NCI-H226 (cell line): ENCODE measurements at places on chromosomes 12 and 14.

DNA sequence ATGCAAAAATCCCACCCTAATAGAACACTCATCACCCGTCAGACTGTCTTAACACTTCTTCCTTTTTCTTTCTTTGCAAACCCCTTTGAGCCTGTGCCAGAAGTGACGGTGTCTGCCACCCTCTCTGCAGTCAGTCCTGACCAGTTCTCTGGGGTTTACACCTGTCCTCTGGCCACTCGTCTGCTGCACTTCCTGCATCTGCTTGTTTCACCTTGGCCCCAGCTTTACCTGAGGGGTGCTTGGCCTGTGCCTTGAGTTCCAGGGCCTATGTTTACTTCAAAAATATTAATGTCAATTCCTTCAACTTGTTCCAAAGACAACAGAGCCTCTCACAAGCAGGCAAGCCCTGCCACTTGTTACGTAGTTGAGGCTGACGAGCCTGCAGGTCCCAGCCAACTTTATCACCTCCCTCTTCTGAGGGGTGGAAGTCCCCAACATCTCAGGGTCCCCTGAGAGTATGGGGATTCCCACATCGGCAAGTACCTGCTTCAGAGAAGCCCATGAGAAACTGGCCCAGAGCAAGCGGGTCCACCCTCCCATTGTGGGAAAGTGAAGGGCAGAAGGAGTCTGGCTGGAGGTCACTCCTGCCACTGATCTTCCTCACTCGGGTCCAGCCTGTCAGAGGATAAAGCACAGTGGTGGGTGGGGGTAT lies 205.4 kb downstream of the DAD1 start:
- DNase-seq = no peak

GRCh38 chr12:49903700-49904423 lies at the start of gene FAIM2:
Gene FAIM2 (minus strand): TSS chr12:49903900. CDS start chr12:49903792, 108 bp downstream.
- no peak for DNase-seq

GRCh38 chr12:13725049-13725448 lies 256.4 kb downstream of the GRIN2B start:
- no peak for DNase-seq

GRCh38 chr14:58712357-58712756 lies 74.6 kb downstream of the DACT1 start:
- DNase-seq = no peak

GRCh38 chr12:76878099-76878898 lies 520 bp downstream of the CSRP2 start:
- DNase-seq = no peak

GRCh38 chr12:116425256-116426193 lies 133.7 kb upstream of the MAP1LC3B2 start:
- DNase-seq = no peak

DNA sequence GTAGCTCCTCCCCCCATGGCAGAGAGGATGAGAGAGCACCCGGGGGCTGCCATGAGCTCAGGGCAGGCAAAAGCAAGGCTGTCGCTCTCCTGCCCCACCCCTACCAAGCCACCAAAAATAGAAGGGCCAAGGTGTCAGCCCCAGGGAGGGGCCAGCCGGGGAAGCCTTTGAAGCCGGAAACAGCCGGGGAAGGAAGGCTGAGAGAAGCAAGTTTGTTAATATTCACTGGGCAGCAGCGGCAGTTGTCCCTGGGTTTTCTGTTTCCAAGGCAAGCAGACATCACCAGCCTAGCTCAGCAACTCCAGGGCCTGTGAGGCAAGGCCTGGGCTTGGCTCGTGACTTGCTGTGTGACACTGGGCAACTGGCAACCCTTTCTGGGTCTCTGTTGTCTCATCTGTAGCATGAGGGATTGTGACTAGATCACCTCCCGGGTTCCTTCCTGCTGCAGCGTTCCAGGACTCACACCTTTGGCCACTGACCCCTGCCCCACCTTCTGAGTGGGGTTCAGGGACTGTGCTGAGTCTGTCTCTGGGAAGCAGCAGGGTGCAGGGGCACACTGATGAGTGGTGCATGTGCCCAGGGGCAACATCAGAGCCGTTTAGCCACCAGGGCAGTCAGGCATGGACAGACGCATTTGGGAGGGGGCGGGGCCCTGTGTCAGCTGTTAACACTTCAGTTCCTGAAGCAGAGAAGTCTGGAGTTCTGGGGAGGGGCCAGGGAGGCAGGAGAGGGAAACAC lies 24.3 kb downstream of the SYNDIG1L start:
- DNase-seq = no peak

DNA sequence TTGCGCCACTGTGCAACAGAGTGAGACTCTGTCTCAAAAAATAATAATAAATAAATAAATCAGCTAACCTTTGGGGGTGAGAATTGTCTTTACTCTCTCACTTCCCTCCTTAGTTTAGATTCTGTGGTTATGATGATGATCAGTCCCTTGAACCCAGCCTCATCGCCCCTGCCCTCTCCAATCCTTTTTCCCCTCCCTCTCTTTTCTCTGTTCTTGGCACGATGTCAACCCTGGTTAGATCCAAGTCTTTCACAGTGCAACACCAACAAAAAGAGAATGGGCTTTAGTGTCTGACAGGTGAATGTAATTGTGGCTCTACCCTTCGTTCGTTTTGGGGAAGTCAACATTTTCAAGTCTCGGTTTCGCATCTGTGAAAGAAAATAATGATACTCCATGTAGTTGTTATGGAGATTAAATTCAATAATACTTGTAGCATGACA lies 59.0 kb downstream of the NTN4 start:
- DNase-seq = no peak

- DNase-seq = no peak
Observed at GRCh38 chr12:44618946-44619345, 257.2 kb downstream of the NELL2 start.

- no peak for DNase-seq
Observed at GRCh38 chr14:22384974-22385526, 204.0 kb downstream of the DAD1 start.

GRCh38 chr12:89703768-89704167 lies 4.9 kb downstream of the ATP2B1 start:
- peak; percentile 65 for DNase-seq

DNA sequence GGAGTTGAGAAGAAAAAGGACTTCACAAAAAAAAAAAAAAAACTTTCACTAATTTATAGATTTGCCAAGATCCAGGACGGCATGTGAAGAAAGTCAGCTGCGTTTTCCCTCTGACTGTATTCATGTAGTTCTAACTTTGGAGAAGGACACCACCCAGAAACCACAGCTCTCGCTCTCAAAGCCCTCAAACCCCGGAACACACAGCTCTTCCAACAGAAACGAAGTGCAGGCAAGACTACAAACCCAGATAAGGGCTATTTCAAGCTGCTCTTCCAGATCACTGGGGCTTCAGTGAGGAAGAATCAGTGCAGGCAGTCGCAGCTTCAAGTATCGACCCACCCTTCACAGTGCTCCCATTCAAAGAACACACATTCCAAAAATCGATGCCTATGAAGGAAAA lies 13.2 kb downstream of the KCNH5 start:
- DNase-seq = no peak

- DNase-seq = no peak
Observed at GRCh38 chr12:95151821-95152220, 65.4 kb downstream of the FGD6 start.

GRCh38 chr14:58243790-58244555 lies 670 bp upstream of the PSMA3 start:
- DNase-seq = no peak

DNA sequence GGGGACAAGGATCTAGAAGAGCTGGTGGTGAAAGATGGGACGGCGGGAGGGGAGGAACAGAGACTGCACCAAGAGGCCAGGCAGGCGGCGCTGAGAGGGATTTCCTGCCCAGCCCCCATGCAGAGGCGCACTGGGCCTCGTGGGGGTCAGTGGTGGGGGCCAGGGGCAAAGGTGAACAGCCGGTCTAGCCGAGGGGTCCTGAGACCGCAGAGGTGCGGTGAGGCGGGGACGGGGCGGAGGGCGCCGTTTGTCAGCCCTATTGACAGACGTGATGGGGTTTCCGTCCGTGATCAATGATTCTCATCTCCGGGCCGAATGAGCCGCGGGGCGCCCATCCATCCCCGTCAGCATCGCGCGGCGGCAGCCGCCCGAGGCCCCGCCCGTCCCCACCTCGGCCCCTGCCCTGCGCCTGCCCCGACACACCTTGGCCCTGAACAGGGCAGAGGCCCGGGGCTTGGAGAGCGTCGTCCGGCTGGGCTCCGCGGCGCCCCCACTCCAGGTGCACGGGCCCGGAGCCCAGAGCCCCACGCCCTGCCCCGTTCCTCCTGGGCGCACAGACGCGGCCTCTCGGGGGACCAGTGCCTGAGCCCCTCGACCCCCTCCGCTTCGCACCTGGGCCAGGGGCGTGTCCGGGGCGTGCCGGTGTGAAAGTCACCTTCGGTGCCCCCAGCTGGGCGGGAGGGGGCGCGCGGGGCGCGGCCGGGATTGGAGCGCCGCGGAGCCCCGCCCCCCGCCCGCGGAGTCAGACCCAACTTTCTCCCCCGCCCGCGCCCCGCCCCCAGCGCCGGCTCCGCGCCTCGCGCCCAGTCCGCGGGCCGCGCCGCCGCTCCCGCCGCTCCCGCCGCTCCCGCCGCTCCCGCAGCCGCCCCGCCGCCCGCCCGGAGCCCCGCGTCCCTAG lies at the start of gene NXPH4:
Gene NXPH4, plus strand, starts transcription at position 781 of the 898 bp plus-strand sequence. CDS start 176 bp downstream, outside the sequence.
- DNase-seq = peak; percentile 25

DNA sequence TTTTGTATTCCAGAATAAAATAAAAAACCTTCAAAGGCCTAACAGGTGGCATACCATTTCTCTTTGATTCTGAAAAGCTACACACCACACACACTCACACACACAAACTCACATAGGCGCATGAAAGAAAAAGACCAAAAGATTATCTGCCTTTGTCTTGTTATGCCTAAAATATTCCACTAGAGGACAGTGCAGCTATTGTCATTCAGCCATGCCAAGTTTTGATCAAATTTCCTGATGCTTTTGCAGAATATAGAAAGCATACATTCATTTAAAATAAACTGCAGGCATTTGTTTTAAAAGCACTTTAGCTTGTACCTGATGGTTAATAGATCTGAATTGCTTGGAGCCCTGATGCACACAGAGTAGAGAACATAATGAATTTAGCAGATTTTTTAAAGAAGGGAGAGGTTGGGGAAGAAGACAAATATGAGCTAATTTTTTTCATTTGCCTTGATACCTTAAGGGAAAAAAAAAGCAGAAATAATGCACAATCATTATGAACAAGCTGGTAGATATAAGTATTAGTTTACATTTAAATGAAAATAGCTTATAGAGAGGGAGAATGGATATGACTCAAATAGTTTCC lies 1766.9 kb upstream of the SEL1L start:
- no peak for DNase-seq

DNA sequence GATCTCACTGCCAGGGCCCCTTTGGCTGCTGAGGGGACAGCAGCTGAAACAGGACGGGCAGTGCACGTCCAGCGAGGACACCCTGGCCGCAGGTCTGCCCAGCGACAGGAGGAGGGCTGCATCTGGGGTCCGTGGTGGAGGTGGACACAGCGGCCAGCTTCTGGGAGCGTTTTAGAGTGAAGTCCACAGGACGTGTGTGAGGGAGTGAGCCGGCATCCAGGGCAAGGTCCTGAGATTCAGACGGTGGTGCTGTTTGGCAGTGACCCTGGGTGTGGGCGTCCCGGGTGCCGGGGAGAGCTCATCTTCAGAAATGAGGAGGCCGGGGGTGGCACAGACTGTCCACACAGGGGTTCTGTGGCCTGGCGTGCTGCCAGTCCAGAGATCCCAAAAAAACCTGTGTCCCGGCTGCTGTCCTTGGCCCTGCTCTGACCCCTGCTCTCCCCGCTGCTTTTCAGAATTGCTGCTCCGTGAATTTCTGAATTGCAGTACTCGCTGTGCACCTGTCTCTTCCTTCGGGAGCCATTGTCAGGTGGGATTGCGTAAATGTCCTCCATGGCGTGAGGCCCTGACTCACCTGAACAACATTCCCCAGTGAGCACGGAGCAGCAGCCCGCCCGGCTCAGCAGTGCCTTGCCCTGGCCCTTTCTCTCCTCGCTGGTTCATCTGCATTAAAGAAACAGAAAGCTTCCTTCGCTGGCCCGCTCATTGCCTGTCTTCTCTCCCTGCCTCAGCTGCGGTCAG lies 183.5 kb upstream of the C14orf180 start:
- DNase-seq = no peak

GRCh38 chr12:76623931-76624330 lies 64.4 kb upstream of the OSBPL8 start:
- peak; percentile 67 for DNase-seq

- peak; percentile 20 for DNase-seq
Observed at GRCh38 chr14:102568115-102568614, 24.3 kb upstream of the RCOR1 start.

DNA sequence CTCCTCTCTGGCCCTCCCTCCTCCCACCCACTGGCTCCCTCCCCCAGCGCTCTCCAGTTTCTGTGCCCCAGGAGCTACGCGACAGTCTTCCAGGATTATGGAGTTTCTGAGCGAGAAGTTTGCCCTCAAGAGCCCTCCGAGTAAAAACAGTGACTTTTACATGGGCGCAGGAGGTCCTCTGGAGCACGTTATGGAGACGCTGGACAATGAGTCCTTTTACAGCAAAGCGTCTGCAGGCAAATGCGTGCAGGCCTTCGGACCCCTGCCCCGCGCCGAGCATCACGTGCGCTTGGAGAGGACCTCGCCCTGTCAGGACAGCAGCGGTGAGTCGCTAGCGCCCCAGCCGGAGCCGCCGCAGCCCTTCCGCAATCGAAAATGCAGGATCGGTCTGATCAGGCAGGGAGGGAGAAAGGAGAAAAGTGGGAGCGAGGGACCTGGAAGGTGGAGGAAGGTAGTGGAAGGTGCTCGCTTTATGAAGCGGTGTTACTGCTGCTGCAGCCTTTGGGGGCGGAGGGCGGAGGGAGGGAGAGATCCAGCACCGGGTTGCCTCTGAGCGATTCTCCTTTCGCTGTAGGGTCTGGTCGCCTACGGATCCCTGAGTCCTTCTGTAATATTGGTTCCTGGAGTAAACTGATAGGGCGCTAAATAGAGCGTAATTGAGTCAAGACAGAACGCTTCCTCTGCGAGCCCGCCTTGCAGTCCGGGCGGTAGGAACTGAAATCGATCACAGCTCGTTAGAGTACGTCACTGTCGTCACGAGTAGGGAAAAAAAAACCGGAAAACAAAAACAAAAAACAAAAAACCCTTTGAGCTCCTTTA lies at the start of gene ALX1:
Gene ALX1, plus strand, starts transcription at position 56 of the 819 bp plus-strand sequence. Its CDS starts 42 bp downstream, at position 98.
- no peak for DNase-seq

GRCh38 chr12:66776974-66777373 lies 98.1 kb upstream of the GRIP1 start:
- no peak for DNase-seq

GRCh38 chr14:90693413-90693812 lies 122.8 kb downstream of the TTC7B start:
- DNase-seq = peak; percentile 18
